ENCODE measurements at places on chromosomes 5 and 9.

- no peak overlapping the region for H3K27ac ChIP-seq
- H3K4me1 ChIP-seq: no peaks in the 10 kb centered on the region
- no peaks in the 10 kb centered on the region for H3K36me3 ChIP-seq
- H3K27me3 ChIP-seq: no peaks in the 10 kb centered on the region
- no peak for DNase-seq
- no peak overlapping the region for H3K4me3 ChIP-seq
Measured at GRCh38 chr5:173496883-173497255, 119.6 kb downstream of the BOD1 start.

DNA sequence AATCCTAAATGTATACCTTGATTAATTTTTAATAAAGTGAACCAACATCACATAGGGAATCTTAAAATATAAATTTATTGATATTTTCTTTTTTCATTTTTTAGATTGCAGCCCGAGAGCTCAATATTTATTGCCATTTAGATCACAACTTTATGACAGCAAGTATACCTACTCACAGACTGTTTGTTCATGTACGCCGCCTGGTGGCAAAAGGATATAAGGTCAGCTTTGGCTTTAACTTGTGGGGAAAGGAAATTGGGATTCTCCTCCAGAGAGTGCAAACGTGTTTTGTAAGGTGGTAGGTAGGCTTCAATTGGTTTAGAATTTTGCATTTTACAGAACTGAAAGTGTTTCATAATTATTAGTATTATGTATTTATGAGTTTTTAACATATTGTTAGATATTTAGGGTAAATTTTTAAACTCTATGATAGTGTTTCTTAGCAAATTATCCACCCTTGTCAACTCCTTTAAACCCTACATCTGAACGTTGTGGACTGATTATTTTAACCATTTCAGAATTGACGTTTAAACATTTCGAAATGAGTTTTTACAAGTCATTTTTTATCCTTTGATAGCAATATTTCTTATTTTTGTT is 17.5 kb upstream of the DHFR start:
- no peaks in the 10 kb centered on the region for H3K4me1 ChIP-seq
- no peak overlapping the region for H3K27ac ChIP-seq
- H3K4me3 ChIP-seq: no peak overlapping the region
- no peaks in the 10 kb centered on the region for H3K36me3 ChIP-seq
- H3K27me3 ChIP-seq: no peaks in the 10 kb centered on the region

GRCh38 chr5:96651948-96652753 is 10.0 kb upstream of the CAST start:
- H3K4me1 ChIP-seq: no peaks in the 10 kb centered on the region
- no peaks in the 10 kb centered on the region for H3K27me3 ChIP-seq
- DNase-seq: peak; percentile 37
- no peak overlapping the region for H3K27ac ChIP-seq

GRCh38 chr5:128020012-128020411 is 63.6 kb upstream of the SLC12A2 start:
- H3K27me3 ChIP-seq: no peaks in the 10 kb centered on the region
- H3K36me3 ChIP-seq: no peaks in the 10 kb centered on the region
- H3K4me1 ChIP-seq: peaks cover 2% of the 10 kb centered on the region

Data from mesendoderm (in vitro differentiated cells).